ENCODE measurements at places on chromosomes 12 and 14. TPM values are rescaled to one million over a fixed set of nuclear protein-coding genes. Genes with fewer than 3 reads are reported as not detected.

DNA sequence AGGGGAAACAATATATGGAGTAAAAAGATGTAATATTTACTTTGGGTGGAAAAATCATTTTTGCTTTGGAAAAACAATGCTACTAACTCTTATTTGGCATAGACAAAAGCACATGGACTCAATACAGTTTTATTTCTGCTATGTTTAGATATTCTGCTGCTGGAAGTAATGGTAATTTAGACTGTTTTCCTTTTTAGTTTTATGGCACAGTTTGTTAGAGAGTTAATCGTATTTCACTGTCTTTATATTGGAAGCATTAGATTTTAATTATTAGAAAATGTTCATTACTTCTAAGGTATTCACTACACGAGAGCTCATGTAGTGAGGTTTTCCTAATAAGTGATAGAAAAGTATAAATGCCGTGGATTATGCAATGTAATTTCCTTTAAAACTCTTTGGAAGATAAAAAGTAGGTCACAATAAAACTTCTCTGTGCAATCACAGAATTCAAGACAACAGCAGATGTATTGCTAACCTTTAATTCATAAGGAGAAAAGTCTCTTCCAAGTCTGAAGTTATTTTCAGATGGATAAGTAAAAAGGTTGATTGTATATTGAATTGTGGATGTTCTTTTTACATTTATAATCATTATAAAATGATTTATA, 851.8 kb downstream of the TMTC2 start:
- DNase-seq: no peak

GRCh38 chr12:71840231-71840847, 780 bp downstream of the TBC1D15 start:
- peak; percentile 16 for DNase-seq

- no peak for DNase-seq
Measured at GRCh38 chr12:17020765-17021164, 414.8 kb upstream of the LMO3 start.

GRCh38 chr14:28751467-28752058, 15.0 kb upstream of the FOXG1 start:
- DNase-seq: peak; percentile 36

DNA sequence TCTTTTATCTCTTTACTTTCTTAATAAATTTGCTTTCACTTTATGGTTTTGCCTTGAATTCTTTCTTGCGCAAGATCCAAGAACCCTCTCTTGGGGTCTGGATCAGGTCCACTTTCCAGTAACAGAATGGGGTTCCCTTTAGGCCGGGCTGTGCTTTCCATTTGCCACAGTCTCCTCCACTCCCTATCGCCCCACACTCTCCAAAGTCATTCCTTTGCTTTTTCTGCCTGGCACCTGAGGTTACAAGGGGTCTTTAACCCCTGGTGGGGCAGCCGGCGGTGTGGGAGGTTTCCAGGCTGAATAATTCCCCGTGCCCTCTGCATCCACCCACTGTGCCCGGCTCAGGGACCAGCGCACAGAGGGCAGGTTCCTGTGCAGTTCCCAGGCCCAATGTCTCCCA, 42.9 kb upstream of the LHX5 start:
- no peak for DNase-seq

DNA sequence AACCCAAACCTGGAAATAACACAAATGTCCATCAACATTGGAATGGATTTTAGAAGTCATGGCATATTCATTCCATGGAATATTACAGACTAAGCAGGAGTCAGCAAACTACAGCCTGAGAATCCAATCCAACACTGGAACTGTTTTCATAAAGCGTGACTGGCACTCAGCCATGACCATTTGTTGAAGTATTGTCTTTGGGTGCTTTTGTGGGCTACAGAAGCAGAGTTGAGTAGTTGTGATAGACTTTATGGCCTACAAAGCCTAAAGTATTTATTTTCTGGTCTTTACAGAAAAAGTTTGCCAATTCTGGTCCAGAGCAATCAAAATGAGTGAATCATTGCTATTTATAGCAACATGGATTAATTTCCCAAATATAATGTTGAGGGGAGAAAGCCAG, 34.5 kb upstream of the FRS2 start:
- no peak for DNase-seq

- DNase-seq: no peak
Measured at GRCh38 chr14:92774572-92774971, 19.5 kb upstream of the GOLGA5 start.

DNA sequence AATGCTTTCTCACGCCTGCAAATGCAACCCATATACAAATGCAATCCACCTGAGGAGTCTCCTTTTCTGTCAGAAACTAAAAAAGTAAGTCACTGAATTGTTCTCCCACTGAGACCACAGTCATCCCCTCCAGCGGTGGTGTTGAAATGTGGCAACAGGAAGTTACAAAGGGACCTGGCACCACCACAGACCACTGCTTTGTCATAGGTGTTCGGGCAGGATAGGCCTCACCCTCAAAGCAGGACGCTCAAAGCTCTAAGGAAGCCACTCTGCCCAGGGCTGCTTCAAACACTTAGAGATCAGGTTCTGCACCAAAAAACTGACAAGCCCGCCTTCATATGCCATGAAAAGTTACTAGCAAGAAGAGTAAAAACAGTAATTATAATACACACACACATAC, 11.3 kb downstream of the PHLDA1 start:
- DNase-seq: peak; percentile 90

GRCh38 chr12:55001198-55001868, 16.8 kb upstream of the TESPA1 start:
- DNase-seq: no peak

GRCh38 chr14:42185718-42186117, 579.0 kb downstream of the LRFN5 start:
- DNase-seq: no peak

DNA sequence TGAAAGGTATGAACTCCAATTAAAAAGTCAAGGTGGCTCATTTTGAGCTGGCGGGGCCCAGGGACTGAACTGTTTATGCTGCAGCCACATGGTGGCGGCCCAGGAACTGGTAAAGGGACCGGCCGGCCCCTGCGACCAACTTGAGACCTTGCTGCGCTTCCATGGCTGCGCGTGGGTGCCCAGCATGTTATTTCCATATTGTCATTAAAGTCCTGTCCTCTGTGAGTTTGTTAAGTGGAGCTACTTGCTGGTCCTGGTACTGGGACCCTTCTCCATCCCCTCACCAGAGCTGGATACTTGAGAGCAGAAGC, 62.3 kb downstream of the BEGAIN start:
- DNase-seq: peak; percentile 74

- no peak for DNase-seq
Measured at GRCh38 chr12:24979329-24979728, 30.4 kb upstream of the BCAT1 start.

GRCh38 chr14:51862176-51862796, 1.9 kb downstream of the GNG2 start:
- DNase-seq: peak; percentile 58

DNA sequence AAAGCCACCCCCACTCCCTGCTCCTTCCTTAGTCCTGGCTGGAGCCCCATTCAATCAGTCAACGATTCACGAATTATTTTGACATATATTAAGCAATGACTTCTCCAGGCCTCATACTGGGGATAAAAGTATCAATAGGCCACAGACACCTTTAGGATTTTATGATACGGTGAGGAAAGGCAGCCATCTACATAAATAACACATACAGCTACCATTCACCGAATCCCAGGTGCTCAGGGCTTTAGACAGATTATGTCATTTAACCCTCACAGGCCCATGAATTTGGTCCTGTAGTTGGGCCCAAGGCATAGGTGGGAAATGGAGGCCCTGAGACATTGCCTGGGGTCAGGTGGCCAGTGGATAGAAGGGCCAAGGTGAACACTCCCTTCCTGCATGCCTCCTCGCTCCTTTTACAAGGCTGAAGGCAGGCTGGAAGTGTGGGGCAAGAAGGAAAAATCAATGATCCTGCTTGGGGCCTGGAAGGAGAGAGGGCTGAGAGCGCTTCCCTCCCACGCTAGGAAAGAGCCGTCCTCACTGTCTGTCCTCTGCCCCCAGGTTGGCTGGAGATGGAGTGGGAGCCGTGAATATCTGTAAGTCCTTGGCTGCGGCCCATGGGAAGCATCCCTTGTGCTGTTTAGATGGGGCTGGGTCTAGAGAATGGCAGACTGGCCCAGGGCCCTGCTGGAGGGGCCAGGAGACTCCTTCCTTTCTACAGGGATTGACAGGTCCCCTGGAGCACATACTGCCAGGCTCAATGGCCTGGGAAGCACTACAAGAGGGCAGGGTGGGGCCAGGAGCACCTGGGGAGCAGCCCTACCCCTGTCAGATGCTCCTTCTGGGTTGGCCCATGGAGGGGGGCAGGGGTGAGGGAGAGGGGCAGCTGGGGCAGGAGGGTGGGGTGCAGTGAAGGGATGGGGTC, 14.8 kb downstream of the KRT7 start:
- DNase-seq: no peak

- no peak for DNase-seq
Measured at GRCh38 chr14:78834766-78835451, 664.7 kb downstream of the NRXN3 start.

GRCh38 chr12:23290627-23291330, 658.7 kb downstream of the SOX5 start:
- DNase-seq: no peak

DNA sequence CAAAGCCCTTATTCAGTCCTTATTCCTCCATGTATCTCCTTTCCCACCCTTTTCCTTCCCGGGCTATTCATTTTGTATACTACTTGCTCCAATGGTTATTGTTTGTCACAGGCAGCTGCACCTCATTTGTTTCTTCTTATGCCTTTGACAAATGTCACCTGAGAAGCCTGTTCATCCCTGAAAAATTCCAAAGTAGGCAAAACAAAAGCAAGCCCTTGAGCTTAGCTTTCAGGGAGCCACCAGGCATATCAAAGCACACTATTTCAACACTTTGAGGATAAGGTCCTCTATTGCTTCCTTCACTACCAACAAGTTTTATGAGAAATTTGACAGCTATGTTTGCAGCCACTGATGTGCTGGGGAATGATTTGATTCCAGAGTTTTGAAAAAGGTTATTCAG, 738.7 kb upstream of the LMO3 start:
- no peak for DNase-seq

C12orf54 gene
- total RNA-seq: not detected

TMEM253 gene
- 0.44 TPM for total RNA-seq

TDRD9 gene
- total RNA-seq: 0.62 TPM

CDCA3 gene
- total RNA-seq: 87.8 TPM

TRIM9 gene
- 2.4 TPM for total RNA-seq

RHEBL1 gene
- total RNA-seq: 6.7 TPM

GLIPR1L1 gene
- total RNA-seq: not detected

AQP6 gene
- not detected for total RNA-seq

Data from activated CD4-positive, alpha-beta T cell treated with anti-CD3 and anti-CD28 coated beads for 36 hours (primary cell).